ENCODE measurements at places on chromosomes 11 and 22.

GRCh38 chr22:27206374-27207133 lies 549.2 kb downstream of the MIAT start:
- no peak for DNase-seq

- DNase-seq: no peak
Measured at GRCh38 chr11:23201936-23202522, 341.8 kb upstream of the CCDC179 start.

DNA sequence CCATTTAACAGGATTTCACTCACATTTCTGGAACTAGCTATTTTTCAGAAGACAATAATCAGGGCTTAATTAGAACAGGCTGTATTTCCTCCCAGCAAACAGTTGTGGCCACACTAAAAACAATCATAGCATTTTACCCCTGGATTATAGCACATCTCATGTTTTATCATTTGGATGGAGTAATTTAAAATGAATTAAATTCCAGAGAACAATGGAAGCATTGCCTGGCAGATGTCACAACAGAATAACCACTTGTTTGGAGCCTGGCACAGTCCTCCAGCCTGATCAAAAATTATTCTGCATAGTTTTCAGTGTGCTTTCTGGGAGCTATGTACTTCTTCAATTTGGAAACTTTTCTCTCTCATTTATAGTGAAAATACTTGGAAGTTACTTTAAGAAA lies 9.2 kb downstream of the PRSS23 start:
- DNase-seq: no peak

DNA sequence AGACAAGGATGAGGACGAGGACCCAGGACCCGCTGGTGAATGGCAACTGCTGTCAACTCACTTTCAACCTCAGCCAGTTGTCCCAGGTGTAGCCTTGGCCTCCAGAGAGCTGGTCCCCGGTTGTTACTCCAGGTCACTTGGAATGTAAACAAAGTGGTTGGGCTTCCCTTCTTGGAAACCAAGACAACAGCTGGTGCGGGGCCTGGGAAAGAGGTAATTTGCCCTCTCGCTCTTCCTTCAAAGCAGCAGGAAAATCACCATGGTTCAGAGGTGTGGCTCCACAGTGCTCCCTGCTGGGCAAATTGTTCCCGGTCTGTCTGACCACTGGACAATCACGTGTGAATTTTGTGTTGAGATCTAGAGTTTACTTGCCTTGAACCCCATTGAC lies 15.0 kb downstream of the SLC1A2 start:
- DNase-seq: no peak

GRCh38 chr11:46050003-46050461 lies 71.2 kb downstream of the PHF21A start:
- DNase-seq: peak; percentile 70

DNA sequence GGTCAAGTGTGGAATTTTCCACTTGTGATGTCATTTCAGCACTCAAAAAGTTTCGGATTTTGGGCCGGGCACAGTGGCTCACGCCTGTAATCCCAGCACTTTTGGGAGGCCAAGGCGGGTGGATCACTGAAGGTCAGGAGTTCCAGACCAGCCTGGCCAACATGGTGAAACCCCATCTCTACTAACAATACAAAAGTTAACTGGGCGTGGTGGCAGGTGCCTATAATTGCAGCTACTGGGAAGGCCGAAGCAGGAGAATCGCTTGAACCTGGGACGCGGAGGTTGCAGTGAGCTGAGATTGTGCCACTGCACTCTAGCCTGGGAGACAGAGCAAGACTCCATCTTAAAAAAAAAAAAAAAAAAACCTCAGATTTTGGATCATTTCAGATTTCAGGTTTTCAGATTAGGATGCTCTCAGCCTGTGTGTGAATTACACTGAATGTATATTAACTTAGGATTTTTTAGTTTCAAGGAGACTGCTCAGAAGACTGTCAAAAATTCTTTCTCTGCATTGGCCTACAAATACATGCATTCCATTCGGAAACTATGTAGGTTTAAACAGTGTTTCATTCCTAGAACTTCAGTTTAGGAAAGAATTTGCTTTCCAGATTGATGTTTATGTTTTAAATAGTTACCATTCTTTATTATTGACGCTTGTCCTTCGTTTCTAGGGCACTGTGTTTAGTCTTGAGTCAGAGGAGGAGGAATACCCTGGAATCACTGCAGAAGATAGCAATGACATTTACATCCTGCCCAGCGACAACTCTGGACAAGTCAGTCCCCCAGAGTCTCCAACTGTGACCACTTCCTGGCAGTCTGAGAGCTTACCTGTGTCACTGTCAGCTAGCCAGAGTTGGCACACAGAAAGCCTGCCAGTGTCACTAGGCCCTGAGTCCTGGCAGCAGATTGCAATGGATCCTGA lies 48.0 kb downstream of the BID start:
- DNase-seq: no peak

- no peak for DNase-seq
Measured at GRCh38 chr11:126265811-126266210, 2.9 kb downstream of the SRPRA start.

- no peak for DNase-seq
Measured at GRCh38 chr11:19393941-19394340, 153.2 kb upstream of the E2F8 start.

- no peak for DNase-seq
Measured at GRCh38 chr11:100680070-100680469, 7.0 kb upstream of the ARHGAP42 start.

DNA sequence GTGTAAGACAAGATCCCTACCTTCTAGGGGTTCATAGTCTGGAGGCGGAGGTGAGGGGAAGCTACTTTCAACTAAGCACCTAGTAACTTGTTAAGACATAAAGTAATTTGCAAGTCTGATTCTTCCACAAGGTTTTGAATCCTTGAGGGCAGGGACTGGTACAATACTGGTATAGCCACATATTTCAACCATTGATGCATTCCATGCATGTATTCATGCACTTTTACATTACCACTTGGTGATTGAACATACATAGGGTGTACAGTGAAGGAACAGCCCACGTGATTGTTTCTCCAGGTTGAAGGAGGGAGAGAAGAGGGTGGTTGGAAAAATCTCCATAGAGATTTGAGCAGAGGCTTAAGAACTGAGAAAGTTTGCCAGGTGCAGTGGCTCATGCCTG lies 62.0 kb upstream of the PAX6 start:
- DNase-seq: no peak

DNA sequence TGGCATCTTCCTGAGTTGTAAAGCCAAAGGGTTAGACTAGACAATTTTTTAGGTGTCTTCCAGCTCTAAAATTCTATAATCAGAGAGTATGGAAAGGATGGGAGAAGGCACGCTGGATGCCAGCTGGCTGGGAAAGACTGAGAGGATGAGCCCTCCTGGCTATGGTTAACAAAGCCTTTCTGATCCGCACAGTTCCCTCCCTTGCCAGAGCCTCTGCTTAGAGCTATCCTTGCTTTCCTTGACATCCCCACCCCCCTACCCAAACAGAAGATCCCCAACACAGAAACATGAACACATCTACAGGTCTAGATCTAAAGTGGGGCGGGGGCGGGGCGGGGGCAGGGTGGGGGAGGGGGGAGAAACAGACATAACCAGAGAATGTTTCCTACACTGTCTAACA lies 6.5 kb downstream of the TCF20 start:
- peak; percentile 20 for DNase-seq

DNA sequence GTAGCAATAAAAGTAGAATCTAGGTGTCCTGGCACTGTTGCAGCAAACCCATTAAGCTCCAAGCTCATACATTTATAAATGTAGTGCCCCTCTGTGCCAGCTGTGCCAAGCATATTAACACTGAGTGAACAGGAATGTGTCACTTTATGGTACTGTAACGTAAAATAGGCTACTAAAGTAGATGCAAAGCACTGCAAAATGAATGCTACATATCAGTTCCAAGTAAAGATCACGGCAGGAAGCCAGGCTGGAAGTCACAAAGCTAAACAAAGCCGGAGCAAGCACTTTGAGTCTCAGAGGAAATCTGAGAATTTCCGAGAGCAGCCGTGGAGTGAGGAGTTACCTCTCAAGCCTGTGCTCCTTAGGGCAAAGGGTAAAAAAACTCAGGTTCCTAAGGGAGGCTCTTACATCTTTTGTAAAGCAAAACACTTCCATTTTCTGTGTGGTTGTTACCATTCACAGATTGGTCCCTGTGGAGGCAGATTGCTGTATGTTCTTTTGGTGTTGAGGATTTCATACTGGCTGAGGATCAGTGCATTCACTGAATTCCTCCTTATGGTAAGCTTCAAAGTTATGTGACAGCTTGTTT lies 85.7 kb downstream of the WNT11 start:
- no peak for DNase-seq

DNA sequence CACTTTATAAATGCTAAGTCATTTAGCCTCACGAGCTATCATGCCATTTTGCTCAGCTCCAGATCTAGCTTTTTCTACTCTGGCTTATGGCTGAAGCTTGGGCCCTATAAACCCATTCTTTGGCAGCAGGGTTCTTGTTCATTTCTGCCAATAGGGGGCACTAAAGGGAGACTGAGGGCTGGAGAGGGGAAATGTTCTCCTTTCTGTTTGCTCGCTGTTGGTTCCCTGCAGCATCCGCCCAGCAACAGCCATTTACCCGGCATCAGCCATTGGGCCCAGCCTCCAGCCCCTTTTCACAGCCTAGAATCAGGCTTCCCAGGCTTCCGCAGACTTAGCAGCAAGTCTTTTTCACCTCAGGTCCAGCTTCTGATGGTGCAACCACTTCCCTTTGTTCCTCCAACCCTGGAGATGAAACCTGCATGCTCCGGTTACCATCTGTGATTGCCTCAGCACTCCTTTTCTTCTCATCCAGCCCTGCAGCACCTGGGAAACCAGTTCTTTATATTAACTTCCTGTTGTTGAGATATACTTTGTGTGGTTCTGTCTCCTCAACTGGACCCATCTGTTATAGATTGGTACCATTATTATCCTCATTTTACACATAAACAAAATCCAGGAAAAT lies 4.2 kb upstream of the ME3 start:
- DNase-seq: no peak

GRCh38 chr11:46249938-46250744 lies 27.3 kb upstream of the CREB3L1 start:
- DNase-seq: no peak

GRCh38 chr22:48156603-48157355 lies 1394.3 kb downstream of the TBC1D22A start:
- no peak for DNase-seq

GRCh38 chr11:113370634-113371033 lies 16.9 kb upstream of the ANKK1 start:
- no peak for DNase-seq

DNA sequence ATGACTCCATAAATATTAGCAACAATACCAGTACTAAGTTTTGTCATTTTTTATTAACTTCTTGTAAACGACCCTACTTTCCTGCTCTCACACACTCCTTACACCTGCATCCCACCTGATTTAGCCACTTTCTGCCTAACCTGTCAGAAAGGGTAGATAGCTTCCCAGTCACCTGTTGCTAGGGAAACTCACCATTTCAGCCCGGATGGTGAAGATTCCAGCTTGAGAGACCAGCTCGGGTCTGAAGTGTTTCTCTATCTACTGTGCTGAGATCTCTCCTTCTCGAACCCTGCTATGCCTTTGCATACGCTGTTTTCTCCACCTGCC lies at the start of gene PARVG:
TSS of gene PARVG (plus strand) at position 220 of the 327 bp plus-strand sequence. CDS start 2,405 bp downstream, outside the sequence.
- DNase-seq: no peak

- no peak for DNase-seq
Measured at GRCh38 chr11:82671451-82671850, 62.2 kb downstream of the FAM181B start.

GRCh38 chr11:16454289-16454863 lies 98.0 kb upstream of the SOX6 start:
- DNase-seq: no peak

- DNase-seq: no peak
Measured at GRCh38 chr22:38715852-38716251, 10.1 kb downstream of the GTPBP1 start.

DNA sequence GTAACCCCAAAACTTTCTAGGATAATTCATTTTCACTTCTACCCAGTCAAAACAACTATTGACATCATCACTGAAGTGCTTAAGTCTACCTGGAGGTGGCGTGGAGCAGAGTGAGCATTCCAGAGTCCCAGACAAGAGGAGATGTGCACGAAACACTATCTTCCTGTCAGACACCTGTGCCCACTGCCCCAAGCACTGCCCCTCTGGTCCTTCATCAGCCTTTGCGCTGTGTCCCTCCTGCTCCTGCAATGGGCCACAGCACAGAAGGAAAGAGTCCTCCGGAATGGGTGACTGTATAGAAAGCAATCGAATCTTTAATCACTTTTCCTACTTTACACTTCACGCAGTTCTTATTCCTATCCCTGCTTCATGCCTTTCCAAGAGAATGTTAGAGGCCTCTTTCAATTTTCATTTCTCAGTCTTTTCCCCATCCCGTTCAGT lies 512 bp upstream of the GRIA4 start:
- DNase-seq: no peak

GRCh38 chr22:38314933-38315822 lies 2.1 kb downstream of the CSNK1E start:
- DNase-seq: no peak

DNA sequence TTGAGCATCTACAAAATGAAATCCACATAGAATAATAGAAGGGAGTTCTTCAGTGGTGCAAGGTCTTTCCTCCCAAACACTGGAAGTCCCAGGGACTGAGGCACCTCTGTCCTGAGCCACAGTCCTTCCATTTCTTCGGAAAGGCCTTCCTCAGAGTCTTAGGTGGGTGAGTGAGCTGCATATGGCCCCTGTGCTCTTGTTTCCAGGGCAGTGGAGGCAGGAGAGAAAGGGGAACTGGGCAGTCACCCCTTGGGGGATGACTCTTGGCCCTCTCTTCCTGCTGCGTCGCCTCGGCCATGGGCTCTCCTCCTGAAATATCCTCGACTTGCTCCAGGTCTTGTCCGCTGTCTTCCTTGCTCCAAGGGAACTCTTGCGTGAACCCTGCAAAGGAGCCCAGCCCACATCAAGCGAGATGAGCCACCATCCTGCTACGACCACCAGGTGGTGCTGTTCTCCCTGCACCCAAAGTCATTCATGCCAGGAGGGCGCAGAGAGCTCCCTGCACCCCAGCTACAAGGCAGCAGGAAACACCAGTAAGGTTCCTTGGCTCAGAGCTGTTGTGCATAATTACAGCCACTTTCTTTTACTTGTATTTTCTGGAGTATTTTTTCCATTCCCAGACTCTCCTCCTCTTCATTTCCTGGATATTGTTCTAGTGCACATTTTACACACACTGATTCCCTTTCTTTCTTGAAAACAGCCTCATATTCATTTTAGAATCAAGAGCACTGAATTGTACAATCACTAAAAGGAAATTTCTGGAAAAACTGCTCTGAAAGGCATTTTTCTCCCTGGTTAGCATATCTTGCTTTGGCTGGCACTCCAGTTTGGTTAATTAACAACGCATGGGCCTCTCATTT lies 397.8 kb downstream of the OPCML start:
- peak; percentile 64 for DNase-seq

GRCh38 chr22:26064048-26064447 lies 105.2 kb upstream of the SEZ6L start:
- no peak for DNase-seq

- DNase-seq: no peak
Measured at GRCh38 chr11:62266558-62266957, 3.4 kb upstream of the SCGB2A2 start.
